CD4-positive, CD25-positive, alpha-beta regulatory T cell (primary cell): ENCODE measurements at places on chromosomes 16 and 17. TPM values are rescaled to one million over a fixed set of nuclear protein-coding genes. Genes with fewer than 3 reads are reported as not detected.

- H3K4me1 ChIP-seq: no peaks in the 10 kb centered on the region
- no peak for DNase-seq
- no peaks in the 10 kb centered on the region for H3K36me3 ChIP-seq
- no peak overlapping the region for H3K27ac ChIP-seq
- no peaks in the 10 kb centered on the region for H3K27me3 ChIP-seq
Observed at GRCh38 chr16:9798952-9799580, 383.2 kb downstream of the GRIN2A start.

GRCh38 chr16:88784856-88785105 is 239 bp downstream of the PIEZO1 start:
- no peak for DNase-seq
- H3K4me1 ChIP-seq: peaks cover 52% of the 10 kb centered on the region

DNA sequence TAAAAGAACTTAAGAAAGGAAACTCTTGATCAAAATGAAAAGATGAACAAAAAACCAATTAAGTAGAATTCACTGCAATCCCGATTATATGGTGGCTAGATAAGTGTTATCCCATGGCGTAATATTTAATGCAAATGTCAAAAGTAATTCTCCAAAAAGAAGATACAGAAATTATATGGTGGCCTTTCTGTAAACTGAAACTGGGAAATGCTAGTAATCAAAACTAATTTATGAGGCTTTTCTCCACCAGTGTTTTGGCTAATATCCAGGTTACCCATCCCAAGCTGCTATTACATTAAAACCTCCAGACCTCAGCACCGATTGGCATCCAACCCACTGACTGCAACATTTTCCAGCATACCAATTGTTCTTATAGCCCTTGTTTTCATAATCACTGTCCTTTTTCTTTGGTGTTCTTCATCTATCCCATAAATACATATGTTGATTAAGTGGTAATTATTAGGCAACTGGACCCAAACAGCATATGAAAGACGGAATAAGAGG is 77.2 kb upstream of the TNRC6A start:
- no peaks in the 10 kb centered on the region for H3K36me3 ChIP-seq
- H3K27ac ChIP-seq: no peak overlapping the region
- H3K4me1 ChIP-seq: no peaks in the 10 kb centered on the region
- H3K27me3 ChIP-seq: no peaks in the 10 kb centered on the region

DNA sequence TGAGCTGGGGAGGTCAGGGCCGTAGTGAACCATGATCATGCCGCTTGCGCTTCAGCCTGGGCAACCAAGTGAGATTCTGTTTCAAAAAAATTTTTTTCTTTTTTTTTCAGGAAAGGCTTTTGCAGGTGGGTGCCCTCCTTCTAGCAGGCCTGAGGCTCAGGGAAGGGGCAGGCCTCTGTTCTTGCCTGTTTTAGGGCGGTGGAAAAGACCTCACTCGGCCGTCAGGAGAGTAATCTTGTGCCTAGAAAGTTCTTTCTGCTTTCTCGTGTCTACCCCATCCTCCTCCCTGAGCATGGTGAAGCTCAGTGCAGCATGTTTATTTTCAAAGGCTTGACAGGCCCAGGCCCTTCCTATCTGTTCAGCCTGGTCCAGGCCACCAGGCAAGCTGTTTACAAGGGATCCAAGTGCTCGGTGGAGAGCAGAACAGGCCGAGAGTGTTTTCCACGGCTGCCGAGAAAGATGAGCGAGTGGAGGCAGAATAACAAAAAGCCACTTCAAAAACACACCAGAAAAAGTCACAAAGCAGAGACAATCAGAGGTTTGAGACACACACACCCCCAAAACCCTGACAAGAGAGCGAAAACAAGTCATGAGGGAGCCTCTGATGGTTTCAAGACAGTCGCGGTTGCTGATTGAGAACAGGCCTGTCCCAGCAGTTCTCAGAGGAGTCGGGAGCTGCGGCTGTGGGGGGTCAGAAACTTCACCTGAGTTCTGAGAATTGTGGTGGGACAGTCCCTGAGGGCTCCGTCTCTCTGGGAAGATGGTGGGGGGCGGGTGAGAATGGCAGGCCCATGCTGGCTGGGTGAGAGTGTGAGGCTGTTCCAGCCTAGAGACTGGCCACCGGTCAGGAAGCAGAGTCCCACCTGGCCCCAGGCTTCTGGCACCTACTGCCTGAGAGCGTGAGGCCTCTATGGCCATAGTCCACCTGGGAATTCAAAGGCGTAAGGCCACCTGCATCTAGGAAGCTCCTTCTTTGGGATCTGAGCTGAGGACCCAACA is 37.5 kb upstream of the CCR7 start:
- H3K36me3 ChIP-seq: no peaks in the 10 kb centered on the region
- H3K4me1 ChIP-seq: peaks cover 100% of the 10 kb centered on the region
- H3K4me3 ChIP-seq: peak overlapping the region; percentile 37
- H3K27me3 ChIP-seq: no peaks in the 10 kb centered on the region
- H3K27ac ChIP-seq: peak overlapping the region; percentile 98

DNA sequence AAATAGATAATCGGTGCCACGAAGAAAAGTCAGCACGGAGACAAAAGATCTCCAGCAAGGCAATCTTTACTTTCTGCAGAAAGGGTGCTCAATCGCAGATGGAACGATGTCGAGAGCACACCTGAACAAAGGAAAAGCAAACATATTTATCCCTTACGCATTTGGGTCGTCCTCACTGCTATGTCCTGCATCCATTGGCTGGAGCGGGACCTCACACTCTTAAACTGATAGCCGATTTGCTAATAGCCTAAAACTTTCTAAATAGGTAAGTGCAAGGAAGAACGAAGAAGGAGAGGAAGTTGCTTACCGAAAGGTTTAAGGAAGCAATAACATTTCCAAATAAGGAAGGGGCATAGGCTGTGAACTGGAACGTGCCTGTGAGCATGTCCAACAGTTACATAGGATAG is 1.2 kb upstream of the AKAP10 start:
- no peak for DNase-seq
- H3K36me3 ChIP-seq: no peaks in the 10 kb centered on the region
- H3K27ac ChIP-seq: peak overlapping the region; percentile 91

DNA sequence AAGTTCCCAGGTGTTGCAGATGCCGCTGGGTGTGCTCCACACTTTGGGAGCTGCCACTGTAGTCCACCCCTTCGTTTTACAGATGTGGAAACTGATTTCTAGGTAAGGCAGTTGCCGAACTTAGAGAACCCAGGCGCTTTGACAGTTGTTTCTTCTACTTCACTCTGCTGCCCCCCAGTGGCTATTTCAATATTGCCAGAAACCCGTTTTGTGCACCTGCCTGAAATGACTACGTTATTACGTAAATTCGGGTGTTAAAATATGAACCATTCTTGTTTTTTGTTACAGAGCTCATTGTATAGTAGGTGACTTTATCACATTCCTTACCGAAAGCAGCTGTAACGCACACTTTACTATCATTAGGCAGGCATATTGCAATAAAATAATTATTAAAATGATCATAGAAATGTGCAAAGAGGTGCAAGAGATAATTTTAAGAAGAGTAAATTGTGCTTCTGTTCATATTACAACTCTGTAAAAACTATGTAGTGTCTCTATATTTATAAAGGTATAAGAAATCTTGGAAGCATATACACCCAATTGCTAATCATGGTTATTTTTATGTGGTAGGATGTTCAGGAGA is 44.9 kb downstream of the OTOA start:
- H3K4me3 ChIP-seq: no peak overlapping the region
- H3K4me1 ChIP-seq: no peaks in the 10 kb centered on the region
- no peaks in the 10 kb centered on the region for H3K36me3 ChIP-seq
- no peaks in the 10 kb centered on the region for H3K27me3 ChIP-seq
- DNase-seq: peak; percentile 71

DNA sequence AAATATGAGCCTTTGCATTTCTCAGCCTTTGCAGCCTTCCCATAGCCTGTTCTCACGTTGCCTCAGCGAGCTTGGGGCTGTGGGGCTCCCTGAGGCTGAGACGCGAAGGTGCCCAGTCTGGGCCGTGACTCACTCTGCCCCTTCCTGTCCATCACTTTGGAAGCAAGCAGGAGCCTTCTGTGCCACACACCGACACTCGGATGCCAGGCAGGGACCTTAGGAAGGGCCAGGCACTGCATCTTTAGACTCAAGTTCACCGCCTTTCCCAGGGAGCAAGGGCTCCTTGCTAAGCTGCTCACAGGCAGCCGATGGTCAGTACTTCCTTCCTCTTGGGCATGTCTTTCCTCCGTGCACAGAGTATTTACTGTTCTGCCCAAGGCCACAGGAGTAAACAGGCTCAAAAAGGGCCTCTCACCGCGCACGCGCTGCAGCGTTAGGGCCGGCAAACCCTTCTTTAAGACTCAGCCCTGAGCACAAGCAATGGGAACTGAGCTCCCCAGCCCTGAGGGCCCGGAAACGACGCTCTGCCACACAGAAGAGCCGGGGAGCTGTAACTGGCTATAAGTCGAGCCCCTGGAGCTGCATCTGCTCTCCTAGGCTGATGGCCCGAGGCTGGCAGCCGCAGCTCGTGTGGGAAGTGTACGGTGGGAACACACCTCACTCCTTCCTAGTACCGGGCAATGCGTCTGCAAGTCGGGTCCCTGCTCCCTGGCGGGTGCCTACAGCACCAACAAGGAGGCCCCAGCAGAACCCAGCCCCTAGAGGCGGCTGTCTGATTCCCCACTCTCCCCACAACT is 7.2 kb downstream of the TIMM22 start:
- DNase-seq: no peak
- peaks cover 3% of the 10 kb centered on the region for H3K4me1 ChIP-seq
- H3K36me3 ChIP-seq: peaks cover 64% of the 10 kb centered on the region
- no peak overlapping the region for H3K27ac ChIP-seq
- H3K4me3 ChIP-seq: no peak overlapping the region

DNA sequence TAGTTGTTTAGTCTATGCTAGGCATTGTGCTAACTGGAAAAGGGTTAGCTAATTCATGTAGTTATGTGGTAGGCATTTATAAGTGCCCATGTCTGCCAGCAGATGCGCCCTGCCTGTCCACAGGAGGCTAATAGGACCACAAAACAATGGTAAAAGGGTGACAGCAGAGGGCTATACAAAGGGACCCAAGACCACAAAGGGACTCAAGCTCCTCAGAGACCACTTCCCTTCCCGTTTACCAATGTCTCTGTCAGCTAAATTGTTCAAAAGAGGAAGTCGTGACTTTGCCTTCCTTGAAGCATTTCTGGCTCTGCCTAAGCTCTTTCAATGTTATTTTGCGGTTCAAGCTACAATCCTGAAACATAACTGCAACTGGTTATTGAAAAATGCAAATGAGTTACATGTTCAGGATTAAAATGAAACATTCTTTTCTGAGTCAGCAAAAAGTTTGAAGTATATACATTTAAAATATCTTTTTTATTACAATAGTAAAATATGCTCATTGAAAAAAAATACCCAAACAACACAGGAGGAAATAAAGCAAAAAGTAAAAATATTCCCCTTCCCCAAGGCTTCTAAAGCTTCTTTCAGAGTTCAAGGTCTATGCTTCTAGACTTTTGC is 149.2 kb downstream of the MAF start:
- DNase-seq: no peak
- no peak overlapping the region for H3K4me3 ChIP-seq
- H3K36me3 ChIP-seq: no peaks in the 10 kb centered on the region
- no peaks in the 10 kb centered on the region for H3K4me1 ChIP-seq
- H3K27me3 ChIP-seq: no peaks in the 10 kb centered on the region

GRCh38 chr16:79177018-79177417 is 423.5 kb downstream of the MAF start:
- no peak for DNase-seq
- H3K36me3 ChIP-seq: no peaks in the 10 kb centered on the region
- H3K27ac ChIP-seq: no peak overlapping the region

GRCh38 chr16:80909720-80910119 is 97.0 kb downstream of the CMC2 start:
- no peak overlapping the region for H3K27ac ChIP-seq
- H3K27me3 ChIP-seq: peaks cover 4% of the 10 kb centered on the region
- H3K4me1 ChIP-seq: no peaks in the 10 kb centered on the region
- H3K4me3 ChIP-seq: no peak overlapping the region
- DNase-seq: no peak
- H3K36me3 ChIP-seq: no peaks in the 10 kb centered on the region

DNA sequence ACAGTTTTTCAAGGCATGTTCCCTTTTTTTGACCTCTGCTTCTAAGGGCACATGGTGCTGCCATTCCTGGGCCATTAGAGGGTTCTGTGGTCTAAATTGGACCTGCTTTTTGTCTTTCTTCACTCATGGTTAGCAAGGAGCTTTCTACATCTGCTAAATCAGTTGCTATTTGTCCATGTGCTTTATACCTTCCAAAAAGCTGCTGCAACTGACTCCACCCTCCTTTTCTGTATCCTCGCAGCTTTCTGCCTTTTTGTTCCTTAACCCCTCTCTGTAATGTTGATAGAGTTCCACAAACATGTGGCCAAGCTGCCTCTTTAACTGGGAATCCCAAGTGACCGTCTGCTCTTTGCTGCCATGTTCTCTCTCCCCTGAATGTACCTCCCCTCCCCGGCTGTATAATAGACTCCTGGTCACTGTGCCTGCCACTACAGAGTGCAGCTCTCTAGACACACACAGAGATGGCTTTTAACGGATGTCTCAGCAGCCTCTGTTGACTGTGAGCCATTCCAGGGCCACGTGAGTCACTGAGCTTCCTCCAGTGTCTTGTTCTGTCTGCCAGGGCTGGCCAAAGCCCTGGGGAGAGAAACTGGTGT is 57.4 kb upstream of the TEKT3 start:
- H3K27me3 ChIP-seq: no peaks in the 10 kb centered on the region
- no peak overlapping the region for H3K4me3 ChIP-seq
- DNase-seq: no peak

GRCh38 chr17:19613979-19614378 is 34.6 kb upstream of the ALDH3A2 start:
- no peaks in the 10 kb centered on the region for H3K36me3 ChIP-seq
- DNase-seq: no peak
- H3K27ac ChIP-seq: no peak overlapping the region
- H3K4me3 ChIP-seq: no peak overlapping the region
- peaks cover 2% of the 10 kb centered on the region for H3K27me3 ChIP-seq

The C16orf92 gene
- total RNA-seq: not detected

The TAF15 gene
- total RNA-seq: 186 TPM

The HAGHL gene
- 15.6 TPM for total RNA-seq

The PSMD12 gene
- total RNA-seq: 44.2 TPM

The SEC14L5 gene
- total RNA-seq: 1.5 TPM

The MAP2K6 gene
- total RNA-seq: 17.3 TPM

The TNFSF13 gene
- 1.6 TPM for total RNA-seq

The ITGAL gene
- 393 TPM for total RNA-seq

The ACSM2A gene
- not detected for total RNA-seq
